ENCODE measurements at places on chromosomes 1 and 21.

- H3K4me1 ChIP-seq, result peaks cover 41% of the 10 kb centered on the region
- no peaks in the 10 kb centered on the region for H3K27me3 ChIP-seq
- H3K36me3 ChIP-seq, result no peaks in the 10 kb centered on the region
- DNase-seq, result peak; percentile 99
Observed at GRCh38 chr1:2205191-2205952, 10.8 kb upstream of the FAAP20 start.

- no peak for DNase-seq
- H3K27ac ChIP-seq, result peak overlapping the region; percentile 9
- H3K4me1 ChIP-seq, result peaks cover 8% of the 10 kb centered on the region
- H3K4me3 ChIP-seq, result no peak overlapping the region
- H3K36me3 ChIP-seq, result peaks cover 4% of the 10 kb centered on the region
Observed at GRCh38 chr1:151455231-151455630, 4.1 kb downstream of the POGZ start.

DNA sequence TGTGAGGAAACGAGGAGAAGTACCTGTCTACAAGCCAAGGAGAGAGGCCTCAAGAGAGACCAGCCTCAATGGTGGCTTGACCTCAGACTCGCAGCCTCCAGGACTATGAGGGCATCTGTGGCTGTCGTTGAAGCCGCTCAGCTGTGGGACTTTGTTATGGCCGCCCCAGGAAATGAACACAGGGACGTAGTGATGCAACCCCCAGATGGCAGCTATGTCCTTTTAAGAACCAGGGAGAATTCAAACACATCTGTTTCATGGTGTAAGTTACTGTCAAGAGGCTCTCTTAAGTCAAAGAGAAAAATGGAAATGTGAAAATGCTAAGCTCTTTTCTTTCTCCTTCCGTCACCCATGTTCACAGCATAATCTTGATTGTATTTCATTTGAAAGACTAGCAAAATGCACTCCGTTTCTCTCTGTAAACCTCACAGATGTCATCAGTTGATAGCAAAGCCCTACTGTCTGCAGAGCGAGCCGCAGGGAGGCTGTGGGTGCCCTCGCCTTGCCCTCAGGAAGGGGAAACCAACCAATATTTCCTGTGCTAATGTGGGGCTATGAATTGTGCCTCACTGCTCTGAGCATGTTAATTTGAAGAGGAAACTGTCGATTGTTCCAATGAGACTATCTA lies 21.3 kb downstream of the UBASH3A start:
- DNase-seq, result no peak
- H3K4me1 ChIP-seq, result no peaks in the 10 kb centered on the region
- no peak overlapping the region for H3K27ac ChIP-seq
- H3K27me3 ChIP-seq, result peaks cover 6% of the 10 kb centered on the region
- no peak overlapping the region for H3K4me3 ChIP-seq

- no peaks in the 10 kb centered on the region for H3K4me1 ChIP-seq
- DNase-seq, result no peak
- H3K36me3 ChIP-seq, result peaks cover 22% of the 10 kb centered on the region
- no peak overlapping the region for H3K4me3 ChIP-seq
Observed at GRCh38 chr1:110024613-110025012, 9.8 kb upstream of the STRIP1 start.

DNA sequence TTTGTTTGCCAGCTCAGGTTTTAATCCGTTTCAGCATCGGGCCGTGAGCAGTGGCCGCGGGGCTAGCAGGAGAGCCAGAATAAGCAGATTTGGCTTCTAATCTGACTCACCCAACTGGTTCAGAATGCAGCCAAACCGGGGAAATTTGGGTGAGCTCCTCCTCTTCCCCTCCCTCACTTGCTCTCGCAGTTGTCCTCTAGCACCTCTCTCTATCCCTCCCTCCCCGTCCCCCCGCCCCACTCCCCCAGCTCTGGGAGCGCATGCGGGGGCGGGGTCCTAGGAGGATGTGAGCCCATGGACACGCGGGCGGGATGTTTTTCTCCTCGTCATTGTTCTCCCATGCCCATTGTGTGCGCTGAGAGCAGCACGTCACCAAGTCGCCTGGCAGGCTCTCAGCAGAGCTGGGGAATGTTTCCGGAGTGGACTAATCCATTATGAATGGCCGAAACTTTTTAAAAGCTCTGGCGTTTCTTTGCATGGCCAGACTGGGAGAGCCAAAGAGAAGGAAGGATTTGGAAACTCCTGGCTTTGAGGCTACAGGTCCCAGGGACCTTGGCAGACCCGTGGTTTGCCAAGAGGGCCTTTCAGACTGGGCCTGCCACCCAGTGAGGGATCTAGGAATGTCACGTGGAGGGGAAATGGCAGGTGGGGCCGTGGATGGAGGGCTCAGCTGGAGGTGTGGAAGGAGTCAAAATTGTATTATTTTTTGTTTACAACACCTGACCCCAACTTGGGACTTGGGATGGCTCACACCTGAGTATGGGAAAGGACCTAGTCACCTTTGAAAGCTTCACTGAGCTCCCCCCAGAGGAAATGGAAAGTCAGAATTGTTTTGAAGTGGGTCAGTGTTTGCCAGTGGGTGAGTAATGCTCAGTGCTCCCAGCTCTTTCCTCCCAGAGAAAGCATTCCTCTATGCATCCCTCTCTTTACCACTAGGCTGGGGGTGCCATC lies 39.2 kb downstream of the CDK18 start:
- peak overlapping the region; percentile 15 for H3K4me3 ChIP-seq
- no peaks in the 10 kb centered on the region for H3K27me3 ChIP-seq
- peak overlapping the region; percentile 79 for H3K27ac ChIP-seq
- peaks cover 18% of the 10 kb centered on the region for H3K4me1 ChIP-seq

DNA sequence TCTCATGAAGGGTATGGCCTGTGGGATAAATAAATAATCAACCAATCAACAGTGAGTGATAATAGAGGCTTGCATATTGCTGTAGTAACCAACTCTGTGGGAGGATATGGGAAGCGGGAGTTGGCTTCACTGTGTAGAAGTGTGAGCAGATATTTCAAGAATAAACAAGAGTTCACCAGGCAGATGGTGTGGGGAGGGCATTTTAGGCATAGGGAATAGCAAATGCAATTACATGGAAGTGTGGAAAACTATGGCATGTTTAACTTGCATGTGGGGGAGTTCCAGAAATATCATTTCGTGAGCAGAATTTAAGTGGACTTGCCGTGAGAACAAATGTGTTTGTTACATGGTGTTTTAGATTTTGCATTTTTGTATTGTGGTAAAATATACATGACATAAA lies 95.2 kb downstream of the SPATA46 start:
- no peak overlapping the region for H3K27ac ChIP-seq
- no peaks in the 10 kb centered on the region for H3K27me3 ChIP-seq
- H3K36me3 ChIP-seq, result no peaks in the 10 kb centered on the region
- no peak for DNase-seq

DNA sequence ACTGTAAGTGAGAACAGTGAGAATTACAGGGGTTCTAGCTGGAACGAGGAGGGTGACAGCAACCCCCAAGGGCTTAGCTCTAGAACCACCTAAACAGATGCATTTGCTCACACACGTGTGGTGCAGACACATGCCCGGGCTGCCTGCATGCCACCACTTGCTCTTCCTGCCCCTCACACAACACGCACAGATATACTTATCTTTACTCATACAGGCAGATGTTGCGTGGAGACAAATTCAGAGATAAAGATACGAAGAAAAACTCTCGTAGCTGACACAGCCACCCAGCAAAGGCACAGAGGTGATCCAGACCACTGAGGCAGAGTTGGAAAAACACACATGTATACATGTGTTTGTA lies 13.5 kb downstream of the VANGL1 start:
- peaks cover 35% of the 10 kb centered on the region for H3K4me1 ChIP-seq
- H3K27me3 ChIP-seq, result no peaks in the 10 kb centered on the region
- no peak overlapping the region for H3K4me3 ChIP-seq
- DNase-seq, result no peak

- H3K27me3 ChIP-seq, result no peaks in the 10 kb centered on the region
- DNase-seq, result no peak
- no peak overlapping the region for H3K4me3 ChIP-seq
- no peaks in the 10 kb centered on the region for H3K4me1 ChIP-seq
Observed at GRCh38 chr1:29324771-29325351, 88.5 kb downstream of the PTPRU start.

- no peak overlapping the region for H3K4me3 ChIP-seq
- H3K36me3 ChIP-seq, result no peaks in the 10 kb centered on the region
- no peaks in the 10 kb centered on the region for H3K27me3 ChIP-seq
Observed at GRCh38 chr1:226123212-226123560, 60.7 kb downstream of the H3-3A start.

DNA sequence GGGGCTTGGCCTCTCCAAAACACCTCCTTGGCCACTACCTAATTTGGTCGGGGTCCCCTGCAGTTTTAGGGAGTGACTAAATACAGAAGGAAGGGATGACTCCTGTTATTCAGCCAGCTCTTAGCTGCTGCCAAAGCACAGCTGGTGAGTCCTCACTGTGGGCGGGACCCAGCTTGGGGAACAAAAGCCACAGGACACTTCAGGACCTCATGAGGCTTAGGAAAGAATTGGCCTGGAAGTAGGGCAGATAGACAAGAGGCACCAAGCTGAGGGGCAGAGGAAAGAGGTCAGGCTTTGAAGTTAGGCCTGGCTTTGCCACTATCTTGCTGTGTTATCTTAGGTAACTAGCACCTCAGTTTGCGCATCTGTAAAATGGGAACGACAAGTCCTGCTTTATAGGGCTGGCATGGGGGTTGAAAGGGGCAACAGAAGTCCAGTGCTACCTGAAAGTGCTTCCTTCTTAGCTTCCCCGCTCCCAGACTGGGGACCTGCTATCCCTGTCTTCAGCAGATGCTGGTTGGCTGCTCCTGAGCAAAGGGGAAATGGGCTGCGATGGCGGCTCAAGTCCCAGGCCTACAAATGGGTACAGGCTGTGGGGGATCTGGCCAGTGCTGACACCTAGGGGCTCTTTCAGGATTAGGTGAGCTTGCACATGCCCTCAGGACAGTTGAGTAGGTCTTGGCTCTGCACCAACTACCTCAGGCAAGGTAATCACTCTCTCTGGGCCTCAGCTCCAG lies 15.7 kb downstream of the IFI6 start:
- no peak overlapping the region for H3K4me3 ChIP-seq
- H3K36me3 ChIP-seq, result no peaks in the 10 kb centered on the region

DNA sequence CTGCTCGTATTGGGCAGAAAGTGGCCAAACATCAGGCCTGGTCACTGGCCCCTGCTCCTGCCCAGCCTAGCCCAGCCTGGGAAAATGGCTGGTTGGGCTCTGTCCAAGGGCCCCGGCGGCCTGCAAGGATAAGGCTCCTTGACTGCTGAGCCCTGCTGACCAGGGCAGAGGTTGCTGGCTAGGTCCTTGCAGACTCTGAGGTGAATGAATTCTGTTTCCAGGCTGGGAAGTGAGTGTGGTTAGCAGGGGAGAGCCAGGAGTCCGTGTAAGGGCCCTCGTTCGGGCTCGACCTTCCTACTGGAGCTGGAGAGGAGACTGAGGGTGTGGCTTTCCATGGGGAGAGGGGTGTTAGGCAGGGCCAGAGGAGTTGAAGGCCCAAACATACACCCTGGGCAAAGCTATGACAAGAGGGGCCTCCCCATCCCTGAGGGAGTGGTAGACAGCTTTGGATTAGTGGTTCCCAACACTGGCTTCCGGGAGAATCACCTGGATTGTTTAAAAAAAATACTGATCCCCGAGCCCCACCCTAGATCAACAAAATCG lies 20.6 kb downstream of the CSF1 start:
- peaks cover 22% of the 10 kb centered on the region for H3K36me3 ChIP-seq
- peak overlapping the region; percentile 86 for H3K27ac ChIP-seq
- H3K27me3 ChIP-seq, result no peaks in the 10 kb centered on the region
- DNase-seq, result peak; percentile 91
- H3K4me1 ChIP-seq, result peaks cover 64% of the 10 kb centered on the region

DNA sequence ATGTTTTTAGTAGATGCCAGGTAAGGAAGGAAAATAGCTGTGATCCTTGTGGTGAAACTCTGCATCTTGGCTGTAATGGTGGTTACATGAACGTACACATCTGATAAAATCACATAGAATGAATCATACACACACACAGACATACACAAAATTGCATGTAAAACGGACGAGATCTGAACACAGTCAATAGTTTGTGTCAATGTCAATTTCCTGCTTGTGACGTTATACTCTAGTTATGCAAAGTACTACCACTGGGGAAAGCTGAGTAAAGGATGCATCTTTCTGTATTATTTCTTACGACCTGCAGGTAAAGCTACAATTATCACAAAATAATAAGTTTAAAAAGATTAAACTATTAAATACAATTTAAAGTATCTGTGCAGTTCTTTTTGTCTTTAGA lies 493.7 kb upstream of the ZP4 start:
- H3K4me1 ChIP-seq, result no peaks in the 10 kb centered on the region
- no peak overlapping the region for H3K4me3 ChIP-seq
- no peak overlapping the region for H3K27ac ChIP-seq
- no peaks in the 10 kb centered on the region for H3K27me3 ChIP-seq
- DNase-seq, result no peak

GRCh38 chr1:201877877-201878401 lies 10.8 kb upstream of the SHISA4 start:
- DNase-seq, result peak; percentile 29
- H3K27me3 ChIP-seq, result no peaks in the 10 kb centered on the region
- peak overlapping the region; percentile 54 for H3K27ac ChIP-seq
- H3K4me1 ChIP-seq, result peaks cover 7% of the 10 kb centered on the region

DNA sequence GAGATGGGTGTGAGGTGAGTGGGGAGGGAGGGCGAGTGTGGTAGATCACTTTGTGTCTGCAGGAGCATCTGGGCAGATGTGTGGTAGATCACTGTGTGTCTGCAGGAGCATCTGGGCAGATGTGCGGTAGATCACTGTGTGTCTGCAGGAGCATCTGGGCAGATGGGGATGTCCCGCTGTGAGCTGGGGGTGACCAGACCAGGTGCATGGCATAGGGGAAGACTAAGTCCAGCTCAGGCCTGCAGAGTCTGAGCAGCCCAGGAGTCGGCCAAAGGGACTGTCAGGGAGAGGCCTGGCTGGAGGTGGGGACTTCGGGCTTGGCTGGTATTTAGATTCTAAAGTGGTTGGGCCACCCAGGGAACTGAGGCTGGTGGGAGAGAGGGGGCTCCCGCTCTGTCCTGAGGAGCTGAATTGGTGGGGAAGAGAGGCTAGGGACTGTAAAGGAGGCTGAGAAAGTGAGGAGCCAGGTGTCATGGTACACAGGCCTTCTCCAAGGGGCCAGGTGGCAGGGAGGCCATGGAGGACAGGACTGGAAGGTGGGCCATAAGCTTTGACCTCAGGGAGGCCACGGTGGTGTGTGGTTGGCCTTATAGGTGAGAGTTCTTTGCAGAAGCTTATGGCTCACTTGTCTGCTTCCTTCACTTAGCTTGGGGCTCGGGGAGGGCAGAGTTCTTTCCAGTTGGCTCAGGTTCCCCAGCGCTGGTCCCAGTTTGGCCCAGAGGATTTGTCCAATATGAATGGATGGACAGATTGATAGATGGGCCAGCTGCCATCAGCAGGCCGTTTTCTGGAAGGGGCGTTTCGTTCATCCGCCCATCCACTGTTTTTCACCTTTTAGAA lies 15.6 kb downstream of the ZNF362 start:
- H3K4me1 ChIP-seq, result peaks cover 52% of the 10 kb centered on the region
- no peaks in the 10 kb centered on the region for H3K27me3 ChIP-seq
- no peak overlapping the region for H3K4me3 ChIP-seq
- H3K36me3 ChIP-seq, result no peaks in the 10 kb centered on the region
- no peak overlapping the region for H3K27ac ChIP-seq
- DNase-seq, result no peak

GRCh38 chr1:187157552-187157951 lies 328.8 kb downstream of the PLA2G4A start:
- no peak for DNase-seq
- H3K4me3 ChIP-seq, result no peak overlapping the region
- H3K27ac ChIP-seq, result no peak overlapping the region
- no peaks in the 10 kb centered on the region for H3K4me1 ChIP-seq
- H3K27me3 ChIP-seq, result no peaks in the 10 kb centered on the region
- no peaks in the 10 kb centered on the region for H3K36me3 ChIP-seq

- H3K27me3 ChIP-seq, result no peaks in the 10 kb centered on the region
- H3K4me3 ChIP-seq, result no peak overlapping the region
- H3K4me1 ChIP-seq, result peaks cover 10% of the 10 kb centered on the region
- peaks cover 22% of the 10 kb centered on the region for H3K36me3 ChIP-seq
- DNase-seq, result no peak
Observed at GRCh38 chr1:204123376-204123775, 28.5 kb downstream of the ETNK2 start.
